GM12865 (cell line): ENCODE measurements at places on chromosomes 5 and 9.

- DNase-seq = no peak
These were observed 97.1 kb upstream of the IFNE start for GRCh38 chr9:21579247-21579671.

GRCh38 chr5:127826011-127826410, 122.8 kb downstream of the CCDC192 start:
- no peak for DNase-seq

DNA sequence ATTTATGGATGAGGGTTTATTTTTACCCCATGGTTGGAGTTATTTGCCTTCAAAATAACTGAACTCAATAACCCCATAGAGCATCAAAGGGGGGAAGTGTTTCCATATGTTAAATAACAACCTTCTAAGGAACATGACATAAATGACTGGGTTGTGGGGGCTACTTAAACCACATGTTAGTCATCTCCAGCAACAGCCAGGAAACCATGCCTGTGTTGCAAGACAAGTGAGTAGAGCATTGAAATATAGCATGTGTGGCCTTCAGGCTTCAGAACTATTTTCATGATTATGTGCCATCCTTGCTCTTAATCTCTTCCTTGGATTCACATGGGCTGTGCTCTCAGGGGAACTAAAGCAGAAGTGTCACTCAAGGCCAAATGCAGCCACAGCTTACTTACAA, 431.2 kb downstream of the AGTPBP1 start:
- no peak for DNase-seq

- no peak for DNase-seq
These were observed 28.1 kb upstream of the SPINK4 start for GRCh38 chr9:33211695-33212393.

DNA sequence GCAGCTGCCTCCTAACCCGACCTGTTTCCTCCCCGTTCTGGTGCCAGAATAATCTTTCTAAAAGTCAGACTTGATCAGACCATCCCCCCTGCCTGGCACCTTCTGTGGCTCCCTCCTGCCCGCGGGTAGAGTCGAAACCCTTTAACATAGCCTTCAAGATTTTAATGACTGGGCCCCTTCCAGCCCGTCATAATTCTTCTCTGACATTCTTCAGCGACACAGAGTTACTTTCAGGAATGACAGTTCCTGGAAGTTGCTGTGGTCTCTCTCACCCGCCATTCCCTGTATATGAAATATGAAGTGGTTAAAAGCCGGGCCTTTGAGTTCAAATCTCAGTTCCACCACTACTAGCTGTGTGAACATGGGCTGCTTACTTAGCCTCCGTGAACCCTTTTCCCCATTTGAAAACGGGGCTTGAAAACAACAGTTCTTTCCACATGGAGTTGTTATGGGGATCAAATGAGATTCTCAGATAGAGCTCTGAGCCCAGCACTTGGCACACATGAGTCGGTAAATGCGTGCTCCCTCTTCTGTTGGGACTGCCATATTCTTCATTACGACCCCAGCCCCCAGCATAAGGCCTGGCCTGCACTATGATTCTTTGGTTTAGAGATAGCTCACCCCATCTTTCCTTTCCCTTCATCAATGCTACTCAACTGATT, 737 bp downstream of the NANS start:
- no peak for DNase-seq

DNA sequence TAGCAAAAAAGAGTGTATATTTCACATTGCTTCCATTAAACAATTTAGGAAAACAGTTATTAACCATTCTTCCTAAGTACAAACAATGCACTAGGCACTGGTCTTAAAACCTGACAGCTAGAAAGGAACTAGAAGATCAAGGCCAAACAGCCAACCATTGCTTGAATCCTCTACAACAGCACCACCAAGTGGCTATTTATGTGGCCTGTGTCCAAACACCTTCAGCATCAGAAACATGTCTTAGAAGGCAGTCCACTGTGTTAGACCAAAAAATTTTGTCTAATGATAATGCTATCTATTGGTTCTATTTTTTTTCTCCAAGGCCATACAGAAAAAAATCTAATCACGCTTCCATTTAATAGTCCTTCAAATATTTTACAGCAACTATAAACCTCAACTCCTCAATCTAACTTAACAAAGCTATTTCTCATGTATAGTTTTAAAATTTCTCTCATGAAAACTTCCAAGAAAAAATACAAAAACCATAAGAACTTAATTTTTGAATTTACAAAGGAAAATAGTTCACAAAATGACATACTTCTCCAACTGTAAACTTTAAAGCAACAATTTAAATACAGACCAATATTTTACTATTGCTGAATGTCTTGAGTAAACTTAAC, 36.1 kb downstream of the CAAP1 start:
- peak; percentile 77 for DNase-seq
